ENCODE measurements at places on chromosomes 16 and 17.

- no peak for DNase-seq
Observed at GRCh38 chr17:61253362-61253761, 146.3 kb upstream of the TBX2 start.

GRCh38 chr17:2050300-2051060 is 4.4 kb upstream of the HIC1 start:
- no peak for DNase-seq

DNA sequence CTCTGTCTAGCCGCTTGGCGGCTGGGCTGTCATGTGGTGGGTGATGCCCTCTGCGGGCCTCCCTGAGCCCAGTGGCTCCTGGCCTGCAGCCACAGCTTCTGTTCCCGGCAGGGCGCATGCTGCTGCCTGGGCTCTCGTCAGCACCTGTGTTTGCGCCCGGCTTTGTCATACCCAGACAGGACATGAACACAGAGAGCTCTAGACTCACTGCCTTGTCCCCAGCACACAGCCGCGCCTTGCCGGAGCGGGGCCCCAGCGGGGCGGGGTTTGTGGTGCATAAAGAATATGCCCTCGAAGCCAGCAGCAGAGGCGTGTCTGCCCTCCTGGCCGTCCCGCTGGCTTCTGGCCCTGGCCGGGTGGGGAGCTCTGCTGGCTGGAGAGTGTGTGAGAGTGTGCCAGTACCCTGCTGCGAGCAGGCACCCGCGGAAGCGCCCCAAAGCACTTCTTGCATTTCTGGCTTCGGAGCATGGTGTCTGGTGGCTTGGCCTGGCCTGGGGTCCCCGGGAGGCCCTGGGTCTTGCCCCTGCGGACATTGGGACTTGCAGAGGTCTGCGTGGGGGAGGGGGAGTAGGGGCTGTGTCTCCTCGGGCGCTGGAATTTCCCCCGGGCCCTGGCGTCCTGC is 14.4 kb downstream of the ASPSCR1 start:
- DNase-seq = no peak

DNA sequence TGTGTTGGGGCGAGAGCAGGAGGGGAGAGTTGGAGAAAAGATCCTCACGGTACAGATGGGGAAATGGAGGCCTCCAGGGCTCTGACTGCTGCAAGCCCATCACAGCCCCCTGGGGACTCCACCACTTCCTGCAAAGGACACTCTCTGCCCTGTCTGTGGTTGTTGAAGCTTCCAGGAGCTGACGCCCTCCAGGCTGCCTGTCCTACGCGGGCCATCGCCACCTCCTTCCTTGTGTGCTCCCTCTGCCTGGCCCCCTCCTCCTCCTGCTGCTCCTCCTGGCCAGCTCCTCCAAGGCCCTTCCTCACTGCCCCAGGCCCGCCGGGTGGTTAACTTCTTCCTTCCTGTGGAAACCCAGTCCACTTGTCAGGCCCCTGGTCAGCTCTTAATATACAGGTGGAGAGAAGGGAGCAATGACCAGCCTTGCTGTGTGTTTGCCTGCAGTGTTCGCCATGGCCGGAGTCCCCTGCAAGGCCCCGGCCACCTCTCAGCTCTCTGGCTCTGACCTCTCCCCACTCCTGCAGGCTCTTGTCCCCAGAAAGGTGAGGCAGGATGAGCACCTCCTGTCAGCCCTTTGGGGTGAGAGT is 18.4 kb upstream of the STAC2 start:
- no peak for DNase-seq

- DNase-seq = no peak
Observed at GRCh38 chr16:54176376-54176901, 110.1 kb downstream of the IRX3 start.

- DNase-seq = peak; percentile 47
Observed at GRCh38 chr16:56988948-56989945, at the start of gene NLRC5. NLRC5 (plus strand) TSS chr16:56989557; CDS start chr16:57020713, 31,156 bp downstream.

GRCh38 chr17:72193391-72194106 is 72.7 kb downstream of the SOX9 start:
- peak; percentile 45 for DNase-seq

- no peak for DNase-seq
Observed at GRCh38 chr17:41153856-41154255, 4.2 kb upstream of the KRTAP4-5 start.

GRCh38 chr17:2874189-2874686 is 78.0 kb downstream of the RAP1GAP2 start:
- no peak for DNase-seq

- no peak for DNase-seq
Observed at GRCh38 chr16:20147091-20147490, 73.4 kb upstream of the GPR139 start.

DNA sequence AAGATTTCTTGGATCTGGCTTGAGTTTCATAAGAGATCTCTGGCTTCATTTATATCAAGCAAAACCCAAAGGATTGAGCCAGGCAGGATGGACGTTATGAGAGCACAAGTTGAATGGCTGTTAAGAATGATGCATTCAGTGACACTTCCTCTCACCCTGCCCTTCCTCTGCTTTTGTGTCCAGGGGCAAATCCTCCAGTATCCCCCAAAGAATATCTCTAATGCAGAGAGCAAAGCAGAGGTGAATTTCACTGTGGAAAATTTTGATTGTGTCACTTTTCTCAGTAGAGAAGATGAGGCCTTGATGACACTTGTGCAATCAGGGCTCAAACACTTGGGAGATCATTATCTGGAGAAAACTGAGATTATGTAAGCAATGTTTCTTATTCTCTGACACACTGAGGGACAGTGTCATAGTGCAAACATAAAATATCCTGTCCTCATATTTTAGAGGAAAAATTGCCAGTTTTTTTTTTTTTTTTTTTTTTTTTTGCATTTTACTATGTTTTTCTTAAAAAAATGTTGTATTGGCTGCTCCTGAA is 25.3 kb downstream of the MARCHF10 start:
- DNase-seq = no peak

GRCh38 chr16:90083139-90083538 is 6.0 kb upstream of the PRDM7 start:
- DNase-seq = no peak

GRCh38 chr16:15502041-15502725 is 67.8 kb downstream of the BMERB1 start:
- DNase-seq = peak; percentile 80

GRCh38 chr17:81254955-81255717 is 16.0 kb downstream of the NDUFAF8 start:
- DNase-seq = peak; percentile 47

DNA sequence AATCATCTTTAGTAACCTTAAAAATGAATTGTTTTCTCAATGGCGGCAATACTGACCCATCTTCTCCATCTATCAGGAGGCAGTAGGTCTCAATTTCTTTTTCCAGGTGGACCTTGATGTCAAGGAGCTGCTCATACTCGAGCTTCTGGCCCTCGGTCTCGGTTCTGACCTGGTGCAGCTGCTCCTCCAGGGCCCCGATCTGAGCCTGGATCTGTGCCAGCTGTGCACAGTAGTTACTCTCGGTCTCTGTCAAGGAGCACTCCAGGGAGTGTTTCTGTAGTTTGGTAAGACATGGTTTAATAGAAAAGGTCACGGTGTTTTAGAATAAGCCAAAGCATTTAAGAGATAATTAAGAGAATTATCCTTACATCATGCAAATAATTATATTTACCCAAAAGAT is 4.9 kb downstream of the KRT27 start:
- DNase-seq = no peak

- DNase-seq = peak; percentile 97
Observed at GRCh38 chr17:31596382-31597323, 205.2 kb downstream of the RAB11FIP4 start.

- no peak for DNase-seq
Observed at GRCh38 chr17:79407385-79407784, 203.5 kb downstream of the RBFOX3 start.

DNA sequence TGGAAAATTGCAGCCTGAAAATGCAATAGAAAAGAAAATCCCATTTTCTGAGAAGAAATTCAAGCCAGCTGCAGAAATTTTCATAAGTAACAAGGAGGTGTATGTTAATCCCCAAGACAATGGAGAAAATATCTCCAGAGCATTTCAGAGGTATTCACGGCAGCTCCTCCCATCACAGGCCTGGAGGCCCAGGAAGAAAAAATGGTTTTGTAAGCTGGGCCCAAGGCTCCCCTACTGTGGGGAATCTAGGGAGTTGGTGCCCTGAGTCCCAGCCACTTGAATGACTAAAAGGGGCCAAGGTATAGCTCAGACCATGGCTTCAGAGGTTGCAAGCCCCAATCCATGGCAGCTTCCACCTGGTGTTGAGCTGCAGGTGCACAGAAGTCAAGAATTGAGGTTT is 93.3 kb upstream of the ZNF267 start:
- DNase-seq = no peak

- peak; percentile 7 for DNase-seq
Observed at GRCh38 chr16:83420206-83420760, 387.5 kb upstream of the HSBP1 start.

- no peak for DNase-seq
Observed at GRCh38 chr16:69839798-69840409, 77.8 kb downstream of the WWP2 start.

DNA sequence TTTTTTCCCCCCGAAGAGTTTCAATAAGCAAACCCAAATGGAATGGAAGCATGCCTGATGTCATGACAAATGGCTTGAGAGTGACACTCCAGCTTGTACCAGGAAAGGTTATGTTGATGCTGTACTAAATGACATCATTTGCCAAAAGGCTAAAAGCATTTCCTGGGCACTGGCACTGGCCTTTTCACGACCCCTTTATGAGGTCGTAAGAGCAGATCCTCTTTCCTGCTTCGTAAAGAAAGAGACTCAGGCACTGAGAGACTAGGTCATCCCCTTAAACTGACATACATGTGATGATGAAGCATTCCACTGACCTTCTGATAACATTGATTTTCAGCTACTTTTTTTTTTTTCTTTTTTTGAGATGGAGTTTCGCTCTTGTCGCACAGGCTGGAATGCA is 30.5 kb downstream of the CEP295NL start:
- no peak for DNase-seq

GRCh38 chr17:29483503-29483902 is 83.3 kb downstream of the ABHD15 start:
- DNase-seq = no peak

DNA sequence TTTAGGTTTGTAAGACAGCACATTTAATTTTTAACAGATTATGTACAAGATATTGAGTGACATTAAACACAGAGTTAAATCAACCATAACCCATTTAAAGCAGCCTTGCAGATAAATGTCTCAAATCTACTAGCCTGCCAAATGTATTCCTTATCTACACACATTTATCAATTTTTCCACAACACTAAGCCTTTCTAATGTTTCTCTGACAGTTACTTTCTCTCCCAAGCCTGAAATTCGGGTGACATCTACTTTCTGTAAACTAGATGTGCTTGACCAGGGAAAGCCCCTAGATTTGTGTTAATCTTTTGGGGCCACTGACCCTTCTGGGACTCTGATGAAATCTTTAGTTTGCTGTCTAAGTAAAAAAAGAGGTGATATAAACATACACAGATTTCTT is 69.0 kb downstream of the CDH13 start:
- no peak for DNase-seq

GRCh38 chr16:78642621-78643285 is 543.3 kb downstream of the WWOX start:
- DNase-seq = no peak
